ENCODE measurements at places on chromosomes 16 and 17.

DNA sequence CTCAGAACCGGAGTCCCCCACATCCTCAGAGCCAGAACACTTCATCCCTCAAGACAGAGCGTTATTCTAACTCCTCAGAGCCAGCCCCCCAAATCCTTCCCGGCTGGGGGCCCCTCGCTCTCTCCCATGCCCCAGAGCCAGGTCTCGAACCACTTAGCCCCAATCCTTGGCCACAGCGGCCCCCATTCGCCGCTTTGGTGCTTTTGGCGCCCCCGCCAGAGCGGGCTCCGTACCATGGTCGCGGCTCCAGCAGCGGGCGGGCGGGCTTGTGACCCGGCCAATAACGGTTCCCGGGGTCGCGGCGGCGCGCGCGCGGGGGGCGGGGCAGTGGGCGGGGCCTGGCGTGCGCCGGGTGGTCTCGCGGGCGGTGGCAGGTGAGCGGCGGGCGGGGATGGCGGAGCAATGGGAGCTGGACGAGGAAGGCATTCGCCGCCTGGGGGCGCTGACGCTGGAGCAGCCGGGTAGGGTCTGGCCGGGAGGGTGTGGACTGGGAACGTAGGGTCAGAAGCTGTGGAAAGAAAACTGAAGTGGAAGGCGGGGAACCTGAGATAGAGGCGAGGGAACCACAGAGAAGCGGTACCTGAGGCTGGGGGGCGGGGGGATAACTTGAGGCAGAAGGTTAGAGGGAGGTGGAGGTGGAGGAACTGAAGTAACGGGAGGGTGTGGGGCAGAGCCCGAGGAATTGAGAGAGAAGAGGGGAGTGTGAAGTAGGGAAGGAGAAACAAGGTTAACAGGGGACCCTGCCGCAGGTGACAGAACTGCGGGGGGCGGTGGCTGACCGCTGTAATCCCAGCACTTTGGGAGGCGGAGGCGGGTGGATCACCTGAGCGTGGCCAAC lies at the start of the genes KCTD19 and LRRC36:
KCTD19 (minus strand) TSS at position 270 of the 838 bp plus-strand sequence; CDS start at position 236, 34 bp downstream.
LRRC36 (plus strand) TSS at position 344 of the 838 bp plus-strand sequence; CDS start at position 392, 48 bp downstream.
- peak; percentile 59 for DNase-seq

DNA sequence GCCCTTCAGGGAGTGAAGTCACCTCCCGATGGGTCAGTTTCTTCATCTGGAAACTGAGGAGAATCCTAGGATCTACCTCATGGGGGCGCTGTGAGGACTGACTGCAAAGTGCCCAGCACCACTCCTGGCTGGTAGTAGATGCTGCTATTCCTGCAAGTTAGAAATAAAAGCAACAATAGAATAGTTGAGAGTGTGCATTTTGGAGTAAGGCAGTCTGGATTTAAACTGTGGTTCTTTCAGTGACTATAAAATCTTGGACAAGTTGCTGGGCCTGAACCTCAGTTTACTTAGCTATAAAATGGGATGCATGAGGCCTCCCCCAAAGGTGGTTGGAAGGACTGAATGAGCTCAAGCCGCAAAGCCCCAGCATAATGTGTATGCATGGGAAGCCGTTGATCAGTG lies 70.6 kb downstream of the CYB5B start:
- no peak for DNase-seq

DNA sequence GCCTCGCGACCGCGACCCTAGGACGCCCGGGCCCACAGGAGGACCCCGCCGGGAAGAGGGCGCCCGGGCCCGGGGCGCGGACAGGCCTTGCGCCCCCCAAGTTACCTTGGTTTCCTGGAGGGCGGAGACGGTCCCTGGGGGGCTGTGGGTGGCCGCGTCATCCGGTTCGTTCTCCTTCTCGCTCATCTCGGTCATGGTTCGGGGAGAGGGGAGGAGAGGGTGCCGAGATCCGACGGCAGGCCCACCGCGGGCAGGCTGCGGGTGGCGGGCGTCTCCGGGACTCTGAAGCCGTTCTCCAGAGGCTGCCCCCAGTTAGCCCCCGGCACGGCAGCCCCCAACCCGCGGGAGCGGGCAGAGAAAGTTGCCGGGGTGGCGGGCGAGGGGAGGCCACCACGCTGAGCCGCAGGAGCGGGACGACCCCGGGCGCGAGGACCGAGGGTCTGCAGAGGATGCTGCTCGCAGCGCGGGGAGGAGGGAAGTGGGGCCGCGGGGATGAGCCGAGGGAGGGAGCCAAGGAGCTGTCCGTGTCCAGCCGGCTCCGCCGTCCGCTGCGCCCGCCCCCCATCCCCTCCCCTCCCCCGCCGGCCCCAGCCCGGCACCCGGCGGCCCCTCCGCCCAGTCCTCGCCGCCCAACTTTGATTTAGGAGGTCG lies at the start of gene STAC2:
STAC2 (minus strand) TSS at position 638 of the 651 bp plus-strand sequence; CDS start at position 195, 443 bp downstream.
- peak; percentile 76 for DNase-seq

DNA sequence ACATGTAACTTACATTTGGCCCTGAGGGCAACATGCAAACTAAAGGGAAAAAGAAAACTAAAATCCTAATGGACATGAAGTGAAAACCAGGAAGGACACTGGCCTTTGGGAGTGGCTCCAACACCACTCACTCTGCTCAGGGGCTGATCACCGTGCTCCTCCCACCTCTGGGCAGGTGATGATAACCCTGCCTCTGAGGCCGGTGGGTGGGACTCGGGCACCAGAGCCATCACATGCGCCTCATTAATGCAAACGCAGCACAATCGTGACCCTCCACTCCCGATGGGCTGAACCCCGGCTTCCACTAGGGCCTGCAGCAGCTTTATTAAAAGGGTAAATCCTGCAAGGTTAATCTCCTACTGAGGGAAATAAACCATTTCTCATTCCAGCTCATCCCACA lies 4.7 kb downstream of the KLHDC4 start:
- DNase-seq: no peak

DNA sequence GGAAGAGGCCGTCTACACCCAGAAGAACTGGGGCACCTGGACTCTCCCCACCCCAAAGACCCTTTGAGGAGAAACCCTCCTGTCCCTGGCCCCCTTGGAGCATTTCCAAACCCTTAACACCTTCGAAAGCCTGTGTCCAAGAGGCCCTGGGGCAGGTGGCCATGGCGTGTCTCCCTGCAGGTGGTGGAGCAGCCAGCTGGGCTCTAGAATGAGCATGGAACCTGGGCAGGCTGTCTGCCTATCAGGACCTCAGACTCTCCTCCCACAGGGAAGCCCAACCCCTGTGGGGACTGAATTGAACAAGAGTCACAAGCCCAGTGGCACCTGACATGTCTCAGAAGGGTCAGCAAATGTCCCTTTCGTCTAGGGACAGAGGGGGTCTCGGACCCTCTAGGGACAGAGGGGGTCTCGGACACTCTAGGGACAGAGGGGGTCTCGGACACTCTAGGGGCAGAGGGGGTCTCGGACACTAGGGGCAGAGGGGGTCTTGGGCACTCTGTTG lies 8.4 kb downstream of the CBX4 start:
- no peak for DNase-seq

DNA sequence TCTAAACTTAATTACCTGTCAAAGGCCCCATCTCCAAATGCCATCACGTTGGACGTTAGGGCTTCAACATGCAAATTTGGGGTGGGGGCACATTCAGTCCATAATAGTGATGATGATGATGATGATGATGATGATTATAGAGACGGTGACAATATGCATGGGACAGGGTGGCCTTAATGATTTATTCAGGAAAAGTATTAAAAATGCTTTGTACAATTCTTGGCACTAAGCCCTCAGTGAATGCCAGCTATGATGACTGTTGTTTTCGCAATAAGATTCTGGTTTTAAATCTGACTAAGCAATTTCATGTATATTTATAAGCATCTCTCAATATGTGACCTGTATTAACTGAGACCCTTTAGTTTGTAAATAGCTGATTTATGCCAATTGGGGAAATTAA lies 106.3 kb downstream of the C16orf95 start:
- no peak for DNase-seq

DNA sequence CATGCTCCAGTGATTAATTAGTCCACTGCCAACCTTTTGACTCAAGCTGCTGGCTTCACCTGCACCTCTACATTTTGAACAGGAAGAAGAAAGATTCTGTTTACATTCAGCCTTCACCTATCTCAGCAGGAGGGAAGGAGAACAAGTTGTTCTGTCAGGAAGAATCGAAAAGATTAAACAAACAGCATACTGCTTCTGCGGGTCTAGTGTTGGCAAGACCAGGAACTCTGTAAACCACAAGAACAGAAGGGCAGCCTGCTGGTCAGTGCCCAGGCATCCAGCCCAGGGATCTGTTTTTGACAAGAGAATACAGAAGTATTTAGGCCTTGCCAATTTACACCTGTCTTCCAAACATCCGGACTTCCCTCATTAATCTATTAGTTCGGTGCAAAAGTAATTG lies 189.7 kb downstream of the CHD9NB start:
- no peak for DNase-seq
